NCI-H1105 (cell line): ENCODE measurements at places on chromosomes 6 and 20.

DNA sequence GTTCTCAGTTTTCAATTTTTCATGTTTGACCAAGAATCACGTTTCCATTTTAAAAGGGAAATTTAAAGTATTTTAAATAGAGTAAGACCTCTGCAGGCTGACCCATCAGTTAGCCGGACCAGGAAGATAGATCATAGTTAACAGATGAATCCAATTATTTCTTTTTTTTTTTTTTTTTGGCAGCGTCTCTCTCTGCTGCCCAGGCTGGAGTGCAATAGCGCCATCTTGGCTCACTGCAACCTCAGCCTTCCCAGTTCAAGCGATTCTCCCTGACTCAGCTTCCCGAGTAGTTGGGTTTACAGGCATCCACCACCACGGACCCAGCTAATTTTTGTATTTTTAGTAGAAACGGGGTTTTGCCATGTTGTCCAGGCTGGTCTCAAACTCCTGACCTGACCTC lies 256.7 kb upstream of the CNR1 start:
- DNase-seq = no peak

DNA sequence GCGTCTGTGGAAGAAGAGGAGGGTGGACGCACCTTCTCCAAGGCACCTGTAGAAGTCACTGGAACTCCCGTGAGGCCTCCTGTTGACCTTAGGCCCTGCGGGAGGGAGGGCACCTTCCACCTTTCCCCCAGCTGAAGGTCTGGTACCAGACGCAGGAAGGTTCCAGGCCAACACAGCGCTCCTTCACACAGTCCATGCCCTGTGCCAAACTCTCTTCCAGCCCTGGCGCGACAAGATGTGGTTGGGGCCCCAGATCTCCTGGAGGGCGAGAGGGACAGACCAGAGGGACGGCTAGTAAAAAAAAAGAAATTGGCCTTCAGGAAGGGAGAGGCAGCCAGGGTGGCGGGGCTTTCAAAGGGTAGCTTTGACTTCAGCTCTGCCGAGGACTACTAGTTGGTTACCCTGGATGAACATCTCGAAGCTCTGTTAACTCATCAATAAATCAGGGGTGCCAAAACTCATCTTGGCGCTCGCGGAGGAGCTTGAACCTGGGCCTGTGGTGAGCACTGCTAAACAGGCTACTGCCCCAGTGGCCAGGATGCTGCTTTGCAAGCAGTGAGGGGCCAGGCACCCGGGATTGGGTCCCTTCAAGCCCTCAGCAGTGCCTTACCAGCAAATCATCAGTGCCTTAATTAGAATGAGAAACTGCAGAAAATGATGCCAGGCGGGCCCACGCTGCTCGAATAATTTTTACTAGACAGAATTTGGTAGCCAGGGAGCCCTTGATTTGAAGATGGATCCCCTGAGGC lies 14.9 kb downstream of the AARS2 start:
- no peak for DNase-seq

- DNase-seq = no peak
Observed at GRCh38 chr20:46122071-46122470, 4.0 kb downstream of the CD40 start.

- DNase-seq = no peak
Observed at GRCh38 chr6:1400126-1400850, 10.9 kb downstream of the FOXF2 start.

GRCh38 chr6:17096652-17097051 lies 5.2 kb upstream of the STMND1 start:
- peak; percentile 58 for DNase-seq

DNA sequence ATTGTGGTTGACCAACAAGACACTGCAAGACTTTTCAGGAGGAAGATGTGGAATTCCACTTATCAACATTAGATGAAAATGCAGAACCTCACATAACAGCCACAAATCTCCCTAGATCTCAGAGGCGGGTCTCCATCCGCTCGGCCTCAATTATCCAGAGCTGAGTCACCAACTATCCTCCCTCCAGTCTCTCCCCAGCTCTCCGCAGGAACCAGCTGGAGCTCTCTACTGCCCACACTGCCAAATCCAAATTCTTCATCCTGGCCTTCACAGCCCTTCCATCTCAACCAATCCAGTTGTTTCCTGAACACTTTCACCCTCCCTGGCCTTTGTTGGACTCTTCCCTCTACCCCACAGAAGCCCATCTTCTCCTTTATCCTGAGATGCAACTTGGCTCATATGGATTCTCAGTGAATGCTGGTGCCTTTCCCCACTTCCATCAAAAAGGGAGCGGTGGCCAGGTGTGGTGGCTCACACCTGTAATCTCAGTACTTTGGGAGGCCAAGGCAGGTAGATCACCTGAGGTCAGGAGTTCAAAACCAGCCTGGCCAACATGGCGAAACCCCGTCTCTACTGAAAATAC lies 3.5 kb upstream of the TGIF2 start:
- no peak for DNase-seq

GRCh38 chr20:34377072-34377847 lies 14.2 kb downstream of the ITCH start:
- no peak for DNase-seq

DNA sequence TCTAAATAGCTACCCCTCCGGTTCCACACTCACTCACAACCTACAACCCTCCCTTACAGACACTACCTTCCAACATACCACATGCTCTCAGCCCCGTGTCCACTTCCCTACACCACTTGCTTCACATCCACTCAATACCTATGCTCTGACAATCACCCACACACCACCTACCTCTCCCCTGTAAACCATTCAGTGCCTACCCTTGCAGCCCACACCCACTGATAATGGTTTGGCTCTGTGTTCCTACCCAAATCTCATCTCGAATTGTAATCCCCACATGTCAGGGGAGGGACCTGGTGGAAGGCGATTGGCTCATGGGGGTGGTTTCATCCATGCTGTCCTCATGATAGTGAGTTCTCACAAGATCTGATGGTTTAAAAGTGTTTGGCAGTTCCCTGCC lies 9.8 kb upstream of the ZNF343 start:
- no peak for DNase-seq

GRCh38 chr6:167726043-167726621 lies 100.6 kb upstream of the AFDN start:
- no peak for DNase-seq

GRCh38 chr6:170271771-170272314 lies 19.0 kb downstream of the DLL1 start:
- no peak for DNase-seq

GRCh38 chr6:34425132-34425497 lies 754 bp downstream of the RPS10 start:
- no peak for DNase-seq
